Amniotic epithelial cell (primary cell): ENCODE measurements at places on chromosomes 7 and 10.
A peak's percentile ranks its signal among the peaks of the same experiment; 100 is the strongest.

GRCh38 chr7:148286150-148286549, 304.4 kb upstream of the C7orf33 start:
- DNase-seq = no peak

DNA sequence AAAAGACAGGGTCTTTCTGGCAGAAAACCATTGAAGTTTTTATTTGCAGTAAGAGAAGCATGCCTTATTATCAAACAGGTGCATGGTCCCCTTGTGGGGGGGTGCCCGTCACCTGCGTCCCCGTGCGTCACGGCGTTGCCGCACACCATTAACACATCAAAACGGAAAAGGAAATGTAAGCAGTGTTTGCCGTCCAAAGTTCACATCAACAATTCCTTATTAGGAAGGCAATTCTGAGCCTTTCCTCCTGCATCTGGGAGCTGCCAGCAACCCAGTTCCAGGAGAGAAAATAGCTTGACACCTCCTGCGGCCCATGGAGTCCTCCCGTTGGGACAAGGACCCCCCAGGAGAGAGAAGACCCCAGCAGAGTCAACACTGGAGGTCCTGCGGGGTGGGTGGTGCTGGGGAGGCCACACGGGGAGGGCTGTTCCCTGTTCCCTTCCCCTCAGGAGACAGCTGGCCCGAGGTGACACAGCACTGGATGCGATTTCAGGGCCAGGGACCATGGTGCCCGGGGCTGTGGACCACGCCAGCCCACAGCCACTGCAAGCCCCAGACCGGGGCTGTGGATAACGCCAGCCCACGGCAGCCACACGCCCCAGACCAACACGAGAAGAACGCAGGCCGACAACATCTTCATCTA, 39.5 kb downstream of the DIP2C start:
- no peak for DNase-seq

- no peak for DNase-seq
Measured at GRCh38 chr7:3149231-3149995, 105.7 kb upstream of the CARD11 start.

DNA sequence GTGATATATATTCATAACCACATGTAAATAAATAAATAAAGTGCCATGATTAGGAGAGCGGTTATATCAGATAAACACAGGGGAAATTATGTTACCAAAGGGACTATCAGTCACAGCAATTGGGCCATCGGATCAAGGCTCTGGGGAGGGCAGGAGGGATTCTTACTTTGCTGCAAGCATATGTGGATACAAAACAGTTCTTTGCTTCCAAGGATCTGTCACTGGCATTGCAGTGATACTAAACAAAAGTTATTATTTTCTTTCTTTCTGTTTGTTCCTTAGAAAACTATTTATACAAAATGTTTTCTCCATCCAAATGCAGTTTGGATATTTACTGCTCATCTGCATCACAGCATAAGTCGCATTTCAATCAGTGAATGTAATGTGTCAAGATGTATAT, 188.4 kb upstream of the MGMT start:
- DNase-seq = no peak

DNA sequence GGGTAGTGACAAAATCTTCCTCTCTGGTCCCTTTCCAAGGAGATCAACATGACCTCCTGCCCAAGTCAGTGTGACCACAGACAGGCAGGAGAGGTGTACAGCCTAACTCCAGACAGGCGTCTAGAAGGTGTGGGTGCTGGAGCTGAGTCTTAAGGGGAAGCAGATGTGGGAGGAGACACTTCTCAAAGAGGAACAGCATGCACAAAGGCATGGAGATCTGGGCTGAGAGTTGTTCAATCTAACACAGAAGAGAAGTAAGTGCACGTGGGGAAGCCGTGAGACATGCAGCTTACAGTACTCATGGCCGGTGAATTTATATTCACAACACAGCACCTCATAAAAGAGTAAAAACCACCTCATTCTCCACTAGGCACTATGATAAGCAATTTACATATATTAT, 23.8 kb upstream of the GSDME start:
- no peak for DNase-seq

- DNase-seq = peak; percentile 97
Measured at GRCh38 chr7:130901209-130901783, 167.3 kb upstream of the KLF14 start.
